Caudate nucleus (tissue), 63 donors: ENCODE measurements at places on chromosomes 1 and 21.

DNA sequence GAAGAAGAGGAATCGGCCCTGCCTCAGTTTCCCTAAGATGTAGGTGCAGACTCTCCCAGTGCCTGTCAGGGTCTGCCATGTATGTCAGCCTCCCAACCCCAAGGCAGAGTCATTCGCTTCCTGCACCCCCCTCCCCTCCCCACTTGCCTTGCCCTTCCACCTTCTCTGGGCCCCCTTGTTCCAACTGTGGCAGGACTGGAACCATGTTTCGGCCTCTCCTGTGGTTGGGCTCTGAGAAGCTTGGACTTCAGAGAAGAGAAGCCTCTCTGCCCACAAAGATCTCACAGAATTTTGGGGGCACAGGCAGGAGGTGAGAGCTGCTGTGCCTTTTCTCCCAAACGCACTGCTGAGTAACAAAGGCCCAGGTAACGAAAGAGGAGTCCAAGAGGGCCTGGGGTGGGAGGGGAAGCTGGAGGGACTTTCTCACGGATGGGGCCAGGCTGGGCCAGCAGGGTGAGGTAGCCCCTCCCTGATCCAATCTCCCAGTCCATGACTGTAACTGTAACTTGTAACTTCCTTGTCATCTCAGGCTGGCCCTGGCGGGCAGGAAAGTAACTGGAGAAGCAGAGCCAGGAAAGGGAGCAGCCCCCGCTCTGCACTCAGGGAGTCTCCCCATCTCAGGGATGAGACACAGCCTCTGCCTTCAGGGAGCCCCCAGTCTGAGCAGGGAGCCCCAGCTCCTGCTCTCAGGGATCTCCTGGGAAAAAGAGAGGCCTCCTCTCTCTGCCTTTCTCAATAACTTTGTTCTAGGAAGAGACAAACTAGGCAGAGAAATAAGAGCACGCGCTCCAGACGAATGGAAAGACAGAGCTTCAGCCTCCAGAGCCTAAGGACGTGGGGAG, 11.3 kb downstream of the CRABP2 start:
- no peak for DNase-seq

- DNase-seq: no peak
These were observed 1327.9 kb downstream of the BRINP3 start for GRCh38 chr1:189149547-189150375.

GRCh38 chr1:81471255-81471654, 329.5 kb upstream of the ADGRL2 start:
- DNase-seq: no peak

DNA sequence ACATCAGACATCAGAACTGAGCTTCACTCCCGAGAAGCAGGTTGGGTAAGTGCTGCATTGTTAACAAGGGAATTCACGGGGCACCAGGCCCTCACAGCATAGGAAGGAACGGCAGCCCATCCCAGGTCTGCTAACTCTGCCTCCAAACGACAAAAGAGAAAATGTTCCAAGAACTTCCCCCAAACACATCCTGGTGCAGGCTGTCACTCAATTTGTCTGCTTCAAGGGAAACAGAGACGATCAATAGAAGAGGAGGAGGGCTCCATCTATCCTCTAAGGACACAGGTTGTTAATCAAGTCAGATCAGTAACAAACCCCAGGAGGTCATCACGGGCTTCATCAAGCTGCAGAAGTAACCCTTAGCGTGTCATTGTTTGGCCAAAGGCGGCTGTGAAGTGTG, 3.5 kb upstream of the TSPEAR start:
- DNase-seq: no peak

- no peak for DNase-seq
These were observed 5.1 kb upstream of the ZNF326 start for GRCh38 chr1:89989799-89990198.

DNA sequence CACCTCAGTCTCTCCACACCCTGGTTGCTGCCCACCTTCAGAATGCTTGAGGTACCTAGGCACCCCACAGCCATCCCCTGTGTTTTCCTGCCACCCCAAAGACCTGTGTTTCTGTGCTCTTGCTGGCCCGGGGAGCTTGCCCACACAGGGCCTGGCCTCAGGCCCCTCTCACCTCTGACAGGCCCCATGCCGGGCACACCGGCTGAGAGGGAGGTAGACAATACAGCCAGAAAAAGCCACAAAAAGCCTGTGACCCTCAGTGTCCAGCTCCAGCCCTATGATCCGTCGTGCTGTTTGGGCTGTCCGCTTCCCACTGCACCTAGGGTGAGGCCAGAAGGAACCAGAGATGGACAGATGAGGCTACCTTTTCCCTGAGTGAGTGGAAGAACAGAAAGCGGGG, 11.4 kb downstream of the SEMA6C start:
- DNase-seq: no peak

- DNase-seq: no peak
These were observed 187.1 kb downstream of the NRIP1 start for GRCh38 chr21:14877581-14878228.

DNA sequence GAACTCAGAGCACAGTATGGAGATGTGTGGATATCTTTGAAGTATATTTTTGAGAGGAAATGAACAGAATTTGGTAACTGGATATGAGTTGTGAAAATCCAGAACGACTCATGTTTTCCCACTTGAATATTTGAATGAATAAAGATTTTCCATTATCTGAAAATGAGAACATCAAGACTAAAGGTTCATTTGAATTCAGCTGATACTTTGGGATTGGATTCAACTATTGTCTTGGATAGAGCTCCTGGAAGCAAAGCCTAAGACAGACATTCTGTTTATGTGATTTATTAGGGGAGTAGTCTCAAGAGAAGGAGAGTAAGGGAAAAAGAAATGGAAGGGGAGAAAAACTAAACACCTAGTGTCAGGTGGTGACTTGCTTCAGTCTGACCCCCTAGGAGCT, 256.0 kb upstream of the LYPLAL1 start:
- no peak for DNase-seq

DNA sequence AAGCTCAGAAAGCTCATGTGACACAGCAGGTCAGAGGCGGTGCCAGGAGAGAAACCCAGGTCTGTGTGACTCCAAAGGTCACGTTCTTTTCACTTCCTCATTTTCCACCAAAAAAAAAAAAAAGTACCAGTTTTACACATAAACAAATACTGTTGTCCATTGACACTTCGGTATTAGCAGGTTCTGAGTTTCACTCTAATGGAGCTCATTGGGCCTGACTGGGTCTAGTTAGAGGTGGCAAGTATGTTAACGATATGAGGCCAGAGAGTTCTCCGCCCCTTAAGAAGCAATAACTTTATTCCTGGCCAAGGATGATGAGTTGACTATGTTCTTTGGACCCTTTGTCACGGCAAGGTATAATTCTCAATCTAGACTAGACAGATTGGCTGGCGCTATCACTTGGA, 30.0 kb upstream of the SDE2 start:
- no peak for DNase-seq
